ENCODE measurements at places on chromosomes 4 and X.

DNA sequence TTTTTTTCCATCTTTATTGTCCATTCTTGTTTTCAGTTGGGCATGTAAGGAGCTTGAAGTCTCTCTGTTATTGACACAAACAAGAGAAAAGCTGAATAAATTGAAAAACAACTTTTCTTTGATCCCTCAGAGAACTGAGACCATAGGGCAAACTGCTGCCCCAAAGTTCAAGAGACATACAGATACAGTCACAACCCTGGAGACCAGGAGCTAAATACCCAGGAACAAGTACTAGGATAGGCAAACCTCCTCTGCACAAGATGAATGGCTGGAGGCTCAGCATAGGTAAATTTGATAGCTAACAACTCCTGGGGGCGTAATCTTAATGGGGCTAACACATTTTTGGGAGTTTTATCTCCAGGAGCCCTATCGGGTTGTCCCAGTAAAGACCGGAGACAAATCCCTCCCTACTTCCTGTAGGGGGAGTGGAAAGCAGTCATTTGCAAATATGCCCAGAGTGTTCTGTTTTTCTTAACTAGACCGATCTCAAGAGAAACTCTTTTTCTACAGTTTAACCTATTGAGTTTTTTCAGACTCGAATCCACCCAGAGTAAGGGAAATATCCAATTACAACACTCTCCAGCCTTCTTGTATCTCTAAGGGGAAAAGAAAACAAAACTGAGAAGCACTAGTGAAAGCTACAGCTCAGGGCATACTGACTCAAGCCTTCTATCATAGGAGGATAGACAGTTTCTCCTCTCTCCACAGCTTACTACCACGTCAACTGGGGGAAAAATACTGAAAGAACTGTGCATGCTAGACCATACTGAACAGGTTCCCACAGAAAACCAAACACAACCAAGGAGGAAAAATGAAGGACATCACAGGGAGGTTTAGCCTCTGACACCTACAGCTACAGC, 23.1 kb downstream of the MAGEA8 start:
- DNase-seq: no peak

DNA sequence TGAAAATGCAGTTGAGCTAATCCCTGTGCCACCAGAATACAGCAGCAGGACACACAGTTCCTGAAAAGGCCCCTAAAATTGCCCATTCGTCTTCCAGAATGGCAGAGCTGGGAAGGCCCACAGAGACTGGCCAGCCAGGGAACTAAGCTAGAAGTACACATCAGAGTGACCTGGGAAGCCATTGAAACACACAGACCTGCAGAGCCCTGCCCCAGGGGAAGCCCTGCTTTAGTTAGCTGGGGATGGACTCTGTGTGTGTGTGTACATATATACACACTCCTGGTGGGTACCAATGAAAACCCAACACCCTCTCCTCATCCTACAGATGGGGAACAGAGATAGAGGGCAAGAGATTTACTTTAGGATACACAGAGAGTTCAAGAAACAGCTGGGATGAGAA, 227.7 kb downstream of the HS6ST2 start:
- DNase-seq: no peak

- DNase-seq: no peak
Measured at GRCh38 chrX:46965125-46965758, 53.0 kb downstream of the JADE3 start.

DNA sequence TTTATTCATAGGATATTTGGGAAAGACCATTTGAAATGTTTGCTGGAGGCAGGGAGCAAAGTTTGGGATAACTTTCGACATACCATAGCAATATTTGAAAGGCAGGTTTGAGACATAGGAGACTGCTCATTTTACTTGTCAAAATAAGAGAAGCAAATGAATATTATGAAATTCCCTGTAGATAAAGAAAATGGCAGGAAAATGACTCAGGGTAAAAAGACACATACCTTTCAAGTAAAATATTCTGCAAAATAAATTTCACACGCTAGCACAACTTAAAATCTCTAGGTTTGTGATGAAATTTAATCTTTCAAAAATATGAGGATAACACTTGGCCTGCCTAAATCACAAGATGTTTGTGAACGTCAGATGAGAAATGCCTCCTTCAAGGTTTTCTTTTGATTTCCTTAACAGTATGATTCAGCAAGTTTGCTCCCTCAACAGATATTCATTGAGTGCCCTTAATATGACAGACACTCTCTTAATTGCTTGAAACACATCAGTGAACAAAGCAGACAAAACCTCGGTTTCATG, 6.6 kb downstream of the TMEM156 start:
- DNase-seq: no peak

- no peak for DNase-seq
Measured at GRCh38 chr4:26558166-26558895, 25.6 kb upstream of the TBC1D19 start.

GRCh38 chr4:577499-578450, 1.7 kb upstream of the TMEM271 start:
- DNase-seq: no peak

- no peak for DNase-seq
Measured at GRCh38 chrX:2224597-2225235, 276.1 kb downstream of the DHRSX start.

DNA sequence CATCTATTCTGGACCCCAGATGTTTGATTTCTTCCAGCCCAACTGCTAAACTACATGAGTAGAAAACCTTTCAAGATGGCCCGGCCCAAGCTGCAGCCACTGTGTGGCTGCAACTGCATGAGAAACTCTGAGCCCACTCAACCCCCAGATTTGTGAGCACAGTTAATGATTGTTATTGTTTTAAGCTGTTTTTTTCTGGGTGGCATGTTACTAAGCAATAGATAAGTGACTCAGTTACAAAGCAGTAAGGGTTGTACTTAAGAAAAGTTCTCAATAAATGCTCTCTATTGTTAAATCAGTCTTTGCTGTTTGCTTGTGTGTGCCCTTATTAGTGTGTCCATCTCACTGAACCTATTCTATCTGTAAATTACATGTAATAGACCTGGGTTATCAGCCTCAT, 51.8 kb downstream of the GC start:
- no peak for DNase-seq

GRCh38 chr4:148253768-148254167, 188.4 kb downstream of the NR3C2 start:
- no peak for DNase-seq

- DNase-seq: no peak
Measured at GRCh38 chrX:3006495-3006894, at the start of gene ARSH. Gene ARSH (plus strand): TSS chrX:3006546. CDS start chrX:3006613, 67 bp downstream.

DNA sequence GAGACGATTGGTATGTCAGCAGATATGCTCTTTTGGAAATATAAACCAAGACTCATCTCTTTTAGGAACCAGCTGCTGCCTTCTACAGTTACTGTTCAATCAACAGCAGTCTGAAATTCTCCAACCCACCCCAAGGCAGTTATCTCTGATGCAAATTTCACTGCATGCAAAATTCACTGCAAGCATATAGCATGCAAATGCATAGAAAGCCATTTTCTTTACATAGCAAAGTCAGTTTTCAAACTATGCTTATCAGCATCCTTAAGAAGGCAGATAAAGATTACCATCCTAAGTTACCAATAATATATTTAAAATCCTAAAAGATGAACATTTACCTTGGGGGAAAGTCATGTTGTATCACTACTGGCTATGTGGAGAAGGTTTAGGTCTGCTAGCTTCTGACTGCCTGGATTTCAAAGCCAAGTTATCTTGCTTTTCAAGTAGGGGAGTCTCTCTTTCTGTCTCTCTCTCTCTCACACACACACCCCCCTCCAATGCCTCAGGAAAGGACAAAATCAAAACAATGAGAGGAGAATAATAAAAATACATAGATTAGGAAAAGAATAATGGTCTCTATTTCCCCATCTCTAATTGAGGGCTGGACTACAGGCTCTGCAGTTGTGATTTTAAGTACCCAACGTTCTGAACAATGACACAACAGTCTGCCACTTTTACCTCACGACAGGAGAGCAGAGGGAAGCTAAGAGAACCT, 1.5 kb downstream of the NMU start:
- no peak for DNase-seq

DNA sequence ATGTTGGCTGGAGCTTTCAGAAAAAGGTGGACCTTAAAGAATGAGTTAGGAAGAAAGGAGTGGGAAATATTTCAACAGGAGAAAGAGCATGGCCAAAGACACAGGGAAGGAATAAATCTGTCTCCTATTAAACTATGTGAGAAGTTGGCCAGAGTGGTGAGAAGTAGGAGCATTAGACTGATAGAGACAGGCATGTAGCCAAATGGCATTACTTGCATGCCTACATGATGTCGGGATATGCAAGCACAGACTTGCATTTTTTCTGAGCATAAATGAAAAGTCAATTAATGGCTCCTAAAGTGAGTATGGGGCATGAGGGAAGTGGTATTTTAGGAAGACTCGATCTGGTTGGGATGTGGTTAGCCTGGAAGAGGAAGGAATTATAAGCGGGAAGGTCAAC, 279.6 kb upstream of the PITX2 start:
- no peak for DNase-seq

GRCh38 chr4:100833906-100834305, 316.1 kb upstream of the EMCN start:
- no peak for DNase-seq

DNA sequence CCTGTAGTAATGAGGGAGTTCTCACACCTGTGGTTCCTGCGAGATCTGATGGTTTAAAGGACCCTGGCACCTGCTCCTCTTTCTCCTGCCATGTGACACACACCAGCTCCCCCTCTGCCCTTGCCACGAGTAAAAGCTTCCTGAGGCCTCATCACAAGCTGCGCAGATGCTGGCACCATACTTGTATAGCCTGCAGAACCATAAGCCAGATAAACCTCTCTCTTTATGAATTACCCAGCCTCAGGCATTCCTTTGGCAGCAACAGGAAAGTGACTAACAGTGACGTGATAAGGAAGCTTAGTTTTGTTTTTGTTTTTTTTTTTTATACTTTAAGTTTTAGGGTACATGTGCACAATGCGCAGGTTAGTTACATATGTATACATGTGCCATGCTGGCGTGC, 130.9 kb downstream of the AFAP1 start:
- DNase-seq: no peak

GRCh38 chrX:76253432-76253831, 80.6 kb downstream of the PBDC1 start:
- DNase-seq: no peak

- DNase-seq: no peak
Measured at GRCh38 chr4:16140231-16140878, 56.5 kb upstream of the PROM1 start.

DNA sequence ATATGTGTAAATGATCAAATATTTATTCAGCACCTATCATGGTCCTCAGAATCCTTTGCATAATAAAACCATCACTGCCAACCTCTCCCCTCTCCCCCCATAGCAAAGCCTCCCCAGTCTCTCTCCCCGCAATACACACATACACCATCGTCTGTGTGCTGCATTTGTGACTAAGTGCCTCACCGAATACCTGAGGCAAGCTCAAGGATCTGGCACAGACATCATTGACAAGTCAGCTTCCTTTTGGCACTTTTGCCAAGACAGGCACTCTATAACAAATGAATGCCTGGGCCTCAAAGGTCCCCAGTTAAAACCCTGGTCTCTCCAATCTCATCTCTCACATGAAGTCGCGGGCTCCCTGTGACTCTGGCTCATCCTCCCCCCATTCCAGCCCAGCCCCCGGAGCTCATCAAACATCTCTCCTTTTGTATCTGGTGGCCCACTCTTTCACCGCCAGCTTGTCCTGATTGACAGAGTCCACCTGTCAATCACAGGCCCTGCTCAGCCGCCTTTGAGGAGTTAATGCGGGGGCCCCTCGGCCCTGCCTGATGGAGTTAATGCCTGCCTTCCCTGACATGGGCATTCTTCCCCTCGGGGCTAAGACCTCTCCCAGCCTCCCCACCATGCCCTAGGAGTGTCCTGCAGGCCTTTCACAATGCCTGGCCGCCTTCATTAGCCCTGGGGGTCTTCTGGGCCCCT, 135.8 kb upstream of the ATP6AP2 start:
- no peak for DNase-seq

GRCh38 chrX:37745354-37745753, 34.5 kb upstream of the CYBB start:
- DNase-seq: peak; percentile 4

DNA sequence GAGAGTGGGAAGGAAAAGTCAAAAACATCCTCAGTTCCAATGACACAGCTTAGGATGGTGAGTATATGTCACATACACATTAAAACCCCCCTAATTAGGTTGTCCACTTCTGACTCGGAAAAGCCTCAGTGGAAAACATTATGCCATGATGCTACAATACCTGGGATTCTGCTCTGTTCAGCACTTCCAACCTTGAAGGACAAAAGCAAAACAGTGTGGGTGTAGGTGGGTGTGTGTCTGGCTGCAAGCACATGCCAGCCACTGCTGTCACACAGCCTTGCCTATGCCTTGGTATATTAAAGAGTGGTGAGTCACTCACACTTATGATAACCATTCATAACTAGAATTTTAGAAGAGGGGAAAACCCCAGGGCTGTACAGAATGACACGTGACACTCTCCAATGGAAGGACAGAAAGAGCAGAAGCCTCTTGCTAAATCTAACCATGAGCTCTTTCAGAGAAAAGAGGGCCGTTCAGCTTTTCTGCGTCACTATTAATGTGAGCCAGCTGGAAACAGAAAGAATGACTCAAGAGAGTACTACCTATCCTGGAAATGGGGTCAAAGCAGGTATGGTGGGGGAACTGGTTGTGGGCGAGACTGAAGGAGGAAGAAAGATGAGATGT, 159.6 kb downstream of the TET2 start:
- DNase-seq: no peak

GRCh38 chrX:83516597-83516996, 8.5 kb downstream of the POU3F4 start:
- no peak for DNase-seq

DNA sequence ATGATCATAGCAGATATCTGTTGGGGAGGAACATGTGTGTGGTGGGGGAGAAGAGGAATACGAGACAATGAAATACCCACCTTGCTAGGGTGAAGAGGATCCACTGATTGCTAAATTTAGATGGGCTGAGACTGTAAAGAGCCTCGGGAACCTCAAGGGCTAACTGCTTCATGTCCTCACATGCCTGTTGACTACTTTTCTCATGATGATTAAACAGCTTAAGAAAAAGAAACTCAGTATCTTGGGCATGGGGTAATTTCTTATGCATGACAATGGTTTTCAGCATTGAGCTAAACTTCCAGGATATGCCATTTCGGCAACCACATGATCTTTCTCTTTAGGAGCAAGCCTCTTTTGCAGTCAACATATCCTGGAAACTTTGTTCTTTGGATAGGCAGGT, 3.9 kb upstream of the LNX1 start:
- DNase-seq: no peak

- no peak for DNase-seq
Measured at GRCh38 chrX:53316111-53316859, 34.9 kb upstream of the IQSEC2 start.

- no peak for DNase-seq
Measured at GRCh38 chrX:24335871-24336270, 22.0 kb upstream of the SUPT20HL2 start.

- no peak for DNase-seq
Measured at GRCh38 chr4:53716011-53716410, 124.7 kb upstream of the LNX1 start.

DNA sequence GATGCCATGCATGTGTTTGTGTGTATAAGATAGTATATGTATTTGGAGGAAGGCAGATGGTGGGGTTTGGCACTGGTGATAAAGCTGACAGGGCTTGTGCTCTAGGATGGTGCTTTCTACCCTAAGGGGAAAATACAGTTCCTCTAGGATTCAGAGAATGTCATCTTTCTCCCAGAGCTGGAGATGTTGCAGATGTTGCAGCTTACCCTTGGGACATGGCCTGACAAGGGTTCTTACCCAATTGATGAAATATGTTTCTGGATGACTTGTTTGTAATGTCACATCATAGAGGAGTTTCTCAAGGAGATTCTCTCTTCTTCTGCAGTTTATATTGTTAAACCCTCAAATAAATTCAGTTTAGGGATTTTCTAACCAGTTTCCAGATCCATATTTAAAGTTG, 52.5 kb upstream of the PITX2 start:
- DNase-seq: no peak

- DNase-seq: peak; percentile 88
Measured at GRCh38 chr4:52588771-52589591, 70.1 kb downstream of the USP46 start.
